Left ventricle myocardium inferior (tissue), 1 donor: ENCODE measurements at places on chromosomes 1 and 21. TPM values are rescaled to one million over a fixed set of nuclear protein-coding genes. Genes with fewer than 3 reads are reported as not detected.
A peak's percentile ranks its signal among the peaks of the same experiment; 100 is the strongest.

GRCh38 chr21:14584357-14585095, 38.4 kb upstream of the SAMSN1 start:
- DNase-seq: no peak
- H3K4me3 ChIP-seq: no peak overlapping the region
- no peak overlapping the region for H3K27ac ChIP-seq
- no peaks in the 10 kb centered on the region for H3K36me3 ChIP-seq
- no peaks in the 10 kb centered on the region for H3K4me1 ChIP-seq

DNA sequence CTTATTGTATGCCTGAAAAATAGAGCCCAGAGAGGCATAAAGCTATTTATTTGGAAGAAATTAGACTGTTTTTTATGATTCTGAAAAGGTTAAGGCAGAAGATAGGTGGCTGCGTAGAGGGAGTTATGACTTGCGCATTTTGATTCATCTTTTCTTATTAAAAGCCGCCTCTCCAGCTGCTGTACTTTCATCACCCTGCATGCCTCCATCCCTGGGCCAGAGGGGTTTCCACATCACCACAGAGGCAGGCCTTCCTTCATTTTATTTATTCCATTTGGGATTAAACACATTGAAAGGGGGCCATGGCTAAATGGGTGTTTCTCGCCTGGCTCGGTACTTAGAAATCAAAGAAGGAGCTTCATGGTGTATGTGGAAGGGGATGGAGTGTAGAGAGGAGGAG, 14.6 kb upstream of the RGS8 start:
- peak overlapping the region; percentile 28 for H3K27ac ChIP-seq
- H3K36me3 ChIP-seq: no peaks in the 10 kb centered on the region
- no peaks in the 10 kb centered on the region for H3K27me3 ChIP-seq
- H3K4me3 ChIP-seq: no peak overlapping the region
- peaks cover 35% of the 10 kb centered on the region for H3K4me1 ChIP-seq
- no peak for DNase-seq

- peaks cover 100% of the 10 kb centered on the region for H3K36me3 ChIP-seq
- H3K4me1 ChIP-seq: peaks cover 12% of the 10 kb centered on the region
- H3K27ac ChIP-seq: peak overlapping the region; percentile 51
- H3K4me3 ChIP-seq: no peak overlapping the region
Observed at GRCh38 chr1:11822091-11822490, 16.1 kb downstream of the CLCN6 start.

DNA sequence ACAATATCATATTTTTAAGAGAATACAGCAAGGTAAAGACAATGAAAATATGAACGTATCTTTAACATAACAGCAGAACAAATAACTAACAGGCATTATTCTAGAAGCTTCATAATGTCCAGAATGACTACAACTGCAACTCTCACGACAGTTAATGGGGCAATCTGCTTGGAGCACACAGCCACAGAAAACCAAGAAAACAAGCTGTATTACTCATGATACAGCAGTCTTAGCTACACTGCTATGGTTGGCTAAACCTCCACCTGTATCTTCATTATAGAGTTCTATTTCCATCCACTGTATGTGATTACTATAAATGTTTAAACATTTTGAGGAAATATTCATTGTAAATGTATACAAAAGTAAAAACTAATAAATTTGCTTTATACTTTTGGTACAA, 139.9 kb downstream of the DPYD start:
- no peaks in the 10 kb centered on the region for H3K27me3 ChIP-seq
- H3K4me3 ChIP-seq: no peak overlapping the region
- no peak overlapping the region for H3K27ac ChIP-seq
- DNase-seq: no peak
- H3K36me3 ChIP-seq: no peaks in the 10 kb centered on the region
- H3K4me1 ChIP-seq: peaks cover 7% of the 10 kb centered on the region

GRCh38 chr1:109880971-109881894, 29.4 kb upstream of the CSF1 start:
- H3K36me3 ChIP-seq: no peaks in the 10 kb centered on the region
- no peak for DNase-seq
- H3K4me1 ChIP-seq: peaks cover 44% of the 10 kb centered on the region
- no peak overlapping the region for H3K27ac ChIP-seq
- no peak overlapping the region for H3K4me3 ChIP-seq

- H3K4me3 ChIP-seq: peak overlapping the region; percentile 77
- H3K36me3 ChIP-seq: no peaks in the 10 kb centered on the region
- peak overlapping the region; percentile 87 for H3K27ac ChIP-seq
Observed at GRCh38 chr1:168135921-168136708, 615 bp downstream of the GPR161 start.

DNA sequence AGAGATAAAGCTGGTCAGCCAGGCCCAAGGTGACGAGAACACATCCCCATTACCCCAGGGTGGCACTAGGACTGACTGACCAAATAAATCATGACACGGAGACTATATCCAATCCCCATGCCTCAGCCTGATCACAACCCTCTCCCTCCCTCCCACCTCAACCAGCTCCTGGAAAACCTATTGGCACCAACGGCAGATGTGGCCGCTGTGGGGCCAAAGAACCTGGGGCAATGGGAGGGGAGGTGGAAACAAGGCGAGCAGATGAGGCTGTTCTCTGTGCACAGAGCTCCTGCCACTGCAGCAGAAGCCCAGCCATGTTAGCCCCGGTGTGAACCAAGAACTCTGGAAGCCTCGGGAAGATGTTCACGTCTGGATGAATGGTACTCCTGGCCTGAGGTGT, 77.6 kb downstream of the CD247 start:
- peaks cover 12% of the 10 kb centered on the region for H3K4me1 ChIP-seq
- H3K27ac ChIP-seq: no peak overlapping the region
- no peak overlapping the region for H3K4me3 ChIP-seq
- no peak for DNase-seq
- peaks cover 31% of the 10 kb centered on the region for H3K27me3 ChIP-seq

DNA sequence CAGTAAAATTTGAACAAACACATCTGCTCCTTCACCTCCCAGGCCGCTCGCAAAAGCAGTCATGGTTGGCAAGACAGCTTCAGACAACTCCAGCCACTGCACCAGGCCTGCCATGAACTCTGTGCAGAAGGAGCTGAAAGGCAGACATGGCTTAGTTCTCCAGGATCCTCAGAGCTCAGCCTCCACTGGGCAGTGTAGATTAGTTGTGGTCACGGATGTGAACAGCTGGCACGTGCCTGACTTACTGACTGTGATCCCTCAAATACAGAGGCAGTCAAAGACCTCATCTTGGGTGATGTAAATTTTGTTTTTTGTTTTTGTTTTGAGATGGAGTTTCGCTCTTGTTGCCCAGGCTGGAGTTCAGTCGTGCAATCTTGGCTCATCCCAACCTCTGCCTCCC, 28.4 kb downstream of the TMCO4 start:
- no peaks in the 10 kb centered on the region for H3K27me3 ChIP-seq
- no peak overlapping the region for H3K4me3 ChIP-seq
- H3K36me3 ChIP-seq: peaks cover 41% of the 10 kb centered on the region

DNA sequence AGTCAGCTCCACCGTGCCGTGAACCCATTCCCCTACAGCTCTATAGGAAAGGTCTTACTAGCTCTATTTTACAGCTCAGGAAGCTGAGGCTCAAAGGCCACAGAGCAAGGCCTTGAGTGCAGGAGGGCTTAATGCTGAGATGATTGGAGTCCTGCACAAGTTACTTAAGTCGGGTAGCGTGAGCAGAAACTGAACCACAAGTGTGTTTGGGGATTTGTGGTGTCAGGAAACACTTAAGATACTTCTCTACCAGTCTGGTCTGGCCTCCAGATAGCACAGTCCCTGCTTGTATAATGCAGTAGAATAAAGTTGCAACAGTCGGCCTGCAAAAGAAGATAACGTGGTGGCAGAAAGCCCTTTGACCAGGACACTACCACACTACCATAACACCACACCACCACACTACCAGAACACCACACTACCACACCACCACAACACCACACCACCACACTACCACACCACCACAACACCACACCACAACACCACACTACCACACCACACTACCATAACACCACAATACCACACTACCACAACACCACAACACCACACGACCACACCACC, 118.1 kb downstream of the SPSB1 start:
- H3K27me3 ChIP-seq: no peaks in the 10 kb centered on the region
- H3K4me1 ChIP-seq: peaks cover 28% of the 10 kb centered on the region
- H3K36me3 ChIP-seq: no peaks in the 10 kb centered on the region

- no peaks in the 10 kb centered on the region for H3K4me1 ChIP-seq
- no peak for DNase-seq
- no peak overlapping the region for H3K4me3 ChIP-seq
- H3K27ac ChIP-seq: no peak overlapping the region
- peaks cover 10% of the 10 kb centered on the region for H3K36me3 ChIP-seq
Observed at GRCh38 chr1:172040466-172040865, 199.2 kb downstream of the DNM3 start.

GRCh38 chr1:35047188-35047858, 15.6 kb upstream of the ZMYM6 start:
- DNase-seq: no peak
- no peaks in the 10 kb centered on the region for H3K36me3 ChIP-seq
- H3K4me3 ChIP-seq: no peak overlapping the region
- no peaks in the 10 kb centered on the region for H3K4me1 ChIP-seq
- H3K27me3 ChIP-seq: peaks cover 9% of the 10 kb centered on the region
- no peak overlapping the region for H3K27ac ChIP-seq

DNA sequence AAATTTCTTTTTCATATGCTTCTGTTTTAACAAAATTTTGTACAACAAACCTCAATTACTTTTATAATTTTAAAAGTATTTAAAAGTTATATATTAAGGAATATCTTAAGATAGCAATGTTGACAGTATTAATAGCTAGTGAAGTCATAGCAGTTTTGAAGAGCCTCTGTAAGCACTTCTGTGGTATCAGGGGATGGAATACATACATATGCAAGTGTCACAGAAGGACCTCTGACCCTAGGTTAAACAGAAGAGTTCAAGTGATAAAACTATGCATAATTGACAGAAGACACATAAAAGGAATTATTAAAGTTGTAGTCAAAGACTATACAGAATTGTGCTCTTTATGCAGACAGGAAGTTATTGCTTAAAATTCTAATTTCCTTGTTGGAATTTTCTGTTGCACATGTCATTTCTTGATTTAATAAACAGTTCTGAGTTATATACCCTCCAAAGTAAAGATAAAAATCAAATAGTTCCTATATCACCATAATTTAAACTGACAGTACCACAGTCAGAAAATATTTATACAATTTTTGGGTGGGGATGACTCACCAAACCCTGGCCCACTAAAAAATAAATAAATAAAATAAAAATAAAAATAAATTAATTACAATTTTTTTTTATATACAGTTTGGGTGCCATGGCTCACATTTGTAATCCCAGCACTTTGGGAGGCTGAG, 27.1 kb downstream of the IPP start:
- peaks cover 5% of the 10 kb centered on the region for H3K4me1 ChIP-seq
- peaks cover 17% of the 10 kb centered on the region for H3K36me3 ChIP-seq
- no peak for DNase-seq

- no peak overlapping the region for H3K4me3 ChIP-seq
- peak overlapping the region; percentile 32 for H3K27ac ChIP-seq
- no peaks in the 10 kb centered on the region for H3K27me3 ChIP-seq
- no peaks in the 10 kb centered on the region for H3K36me3 ChIP-seq
- H3K4me1 ChIP-seq: peaks cover 17% of the 10 kb centered on the region
Observed at GRCh38 chr1:111242805-111243523, 15.5 kb downstream of the CHI3L2 start.

DNA sequence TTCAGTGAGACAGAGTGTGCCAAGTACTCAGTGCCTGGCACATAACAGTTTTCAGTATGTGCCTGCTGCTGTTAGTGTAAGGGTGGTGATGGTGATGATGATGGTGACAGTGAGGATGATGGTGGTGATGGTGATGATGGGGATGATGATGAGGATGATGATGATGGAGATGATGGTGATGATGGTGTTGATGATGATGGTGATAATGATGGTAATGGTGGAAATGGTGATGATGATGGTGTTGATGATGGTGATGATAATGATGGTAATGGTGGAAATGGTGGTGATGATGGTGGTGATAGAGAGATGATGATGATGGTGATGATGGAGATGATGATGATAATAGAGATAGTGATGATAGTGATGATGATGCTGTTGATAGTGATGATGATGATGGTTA, 62.0 kb downstream of the AJAP1 start:
- DNase-seq: no peak
- H3K27me3 ChIP-seq: peaks cover 83% of the 10 kb centered on the region
- H3K27ac ChIP-seq: no peak overlapping the region

DNA sequence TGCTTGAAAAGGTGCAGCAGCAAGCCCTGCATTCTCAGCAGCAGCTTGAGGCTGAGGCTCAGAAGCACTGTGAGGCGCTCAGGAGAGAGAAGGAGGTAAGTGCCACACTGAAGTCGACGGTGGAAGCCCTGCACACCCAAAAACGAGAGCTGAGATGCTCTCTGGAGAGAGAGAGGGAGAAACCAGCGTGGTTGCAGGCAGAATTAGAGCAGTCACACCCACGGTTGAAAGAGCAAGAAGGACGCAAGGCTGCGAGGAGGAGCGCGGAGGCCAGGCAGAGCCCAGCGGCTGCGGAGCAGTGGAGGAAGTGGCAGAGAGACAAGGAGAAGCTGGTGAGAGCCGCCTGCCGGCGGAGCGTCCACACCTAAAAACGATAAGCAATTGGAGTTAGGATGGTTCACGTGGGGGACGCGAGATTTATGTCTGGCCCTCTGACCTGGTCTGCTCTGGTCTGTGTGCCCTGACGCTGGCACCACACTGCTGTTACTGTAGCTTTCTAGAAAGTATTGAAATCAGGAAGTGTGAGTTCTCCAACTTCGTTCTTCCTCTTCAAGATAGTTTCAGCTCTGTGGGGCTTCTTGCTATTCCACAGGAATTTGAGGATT, 26.7 kb upstream of the DIP2A start:
- no peaks in the 10 kb centered on the region for H3K4me1 ChIP-seq
- peaks cover 94% of the 10 kb centered on the region for H3K36me3 ChIP-seq
- no peaks in the 10 kb centered on the region for H3K27me3 ChIP-seq
- no peak overlapping the region for H3K4me3 ChIP-seq

- peaks cover 98% of the 10 kb centered on the region for H3K27me3 ChIP-seq
- H3K4me3 ChIP-seq: no peak overlapping the region
- no peaks in the 10 kb centered on the region for H3K4me1 ChIP-seq
- H3K36me3 ChIP-seq: no peaks in the 10 kb centered on the region
- H3K27ac ChIP-seq: no peak overlapping the region
- DNase-seq: no peak
Observed at GRCh38 chr1:17196496-17197185, 8.3 kb upstream of the PADI1 start.

GRCh38 chr1:37073152-37073853, 39.0 kb upstream of the GRIK3 start:
- H3K36me3 ChIP-seq: no peaks in the 10 kb centered on the region
- H3K4me3 ChIP-seq: no peak overlapping the region
- DNase-seq: no peak
- H3K4me1 ChIP-seq: peaks cover 11% of the 10 kb centered on the region
- peaks cover 49% of the 10 kb centered on the region for H3K27me3 ChIP-seq

DNA sequence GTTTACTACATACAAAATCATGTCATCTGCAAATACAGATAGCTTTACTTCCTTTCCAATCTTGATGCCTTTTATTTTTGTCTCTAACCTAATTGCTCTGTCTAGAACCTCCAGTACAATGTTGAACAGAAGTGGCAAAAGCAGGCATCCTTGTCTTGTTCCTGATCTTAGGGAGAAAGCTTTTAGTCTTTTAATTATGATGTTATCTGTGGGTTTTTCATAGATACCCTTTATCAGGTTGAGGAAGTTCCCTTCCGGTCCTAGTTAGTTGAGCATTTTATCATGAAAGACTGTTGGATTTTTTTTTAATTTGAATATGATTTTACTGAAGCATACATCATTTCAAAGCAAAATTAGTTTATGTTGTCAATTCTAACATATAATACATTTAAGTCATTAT, 45.7 kb upstream of the DISC1 start:
- no peak overlapping the region for H3K4me3 ChIP-seq
- H3K27ac ChIP-seq: no peak overlapping the region
- no peak for DNase-seq
- no peaks in the 10 kb centered on the region for H3K27me3 ChIP-seq
- peaks cover 8% of the 10 kb centered on the region for H3K4me1 ChIP-seq
- H3K36me3 ChIP-seq: no peaks in the 10 kb centered on the region

IQGAP3 gene
- 0.36 TPM for total RNA-seq

CD84 gene
- total RNA-seq: 3.6 TPM

S100A5 gene
- not detected for total RNA-seq

TGFBR3 gene
- total RNA-seq: 24.6 TPM

KCNN3 gene
- 4.8 TPM for total RNA-seq

SYCP1 gene
- not detected for total RNA-seq
